Pancreas (tissue), 10 donors: ENCODE measurements at places on chromosomes 4 and X.
A peak's percentile ranks its signal among the peaks of the same experiment; 100 is the strongest.

DNA sequence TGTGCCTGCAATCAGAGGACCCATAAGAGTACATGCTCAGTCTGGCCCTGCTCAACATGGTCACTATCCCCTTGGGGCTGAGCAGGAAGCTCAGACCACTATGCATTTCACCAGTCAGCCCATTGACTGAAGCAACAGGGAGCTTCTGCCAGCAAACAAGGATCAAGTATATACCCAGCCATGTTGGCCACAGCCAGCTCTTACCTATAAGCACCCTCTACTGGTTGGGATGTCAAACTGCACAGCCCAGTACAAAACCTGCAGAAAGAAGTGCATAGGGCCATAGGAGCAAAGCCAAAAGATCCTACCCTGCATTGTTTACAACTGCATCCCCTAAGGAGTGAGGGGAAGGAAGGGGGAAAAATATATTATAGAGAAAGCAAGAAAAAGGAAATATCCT is 214.4 kb upstream of the CPEB2 start:
- DNase-seq = no peak

- no peak for DNase-seq
These were observed 96.0 kb upstream of the RAB40AL start for GRCh38 chrX:102840871-102841705.

GRCh38 chr4:83388313-83388676 is 53.6 kb upstream of the HPSE start:
- DNase-seq = no peak

DNA sequence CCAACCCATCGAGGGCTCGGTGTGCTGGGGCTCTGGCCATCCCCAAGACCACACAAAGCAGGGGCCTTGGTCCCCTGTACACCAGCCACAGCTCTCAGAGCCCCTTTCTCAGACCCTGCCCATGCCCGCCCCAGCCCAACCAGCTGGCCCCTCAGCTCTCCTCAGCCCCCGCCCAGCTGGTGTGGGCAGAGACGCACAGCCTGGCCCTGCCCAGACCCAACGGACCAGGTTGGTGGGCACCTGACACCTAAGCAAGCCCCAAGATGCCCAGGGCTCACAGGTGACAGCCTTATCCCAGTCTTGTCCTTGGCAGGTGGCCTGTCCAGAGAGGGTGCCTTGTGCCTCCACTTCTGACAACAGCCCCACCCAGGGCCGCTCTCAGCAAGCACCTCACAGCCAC is 42.4 kb downstream of the FAM53A start:
- DNase-seq = no peak

DNA sequence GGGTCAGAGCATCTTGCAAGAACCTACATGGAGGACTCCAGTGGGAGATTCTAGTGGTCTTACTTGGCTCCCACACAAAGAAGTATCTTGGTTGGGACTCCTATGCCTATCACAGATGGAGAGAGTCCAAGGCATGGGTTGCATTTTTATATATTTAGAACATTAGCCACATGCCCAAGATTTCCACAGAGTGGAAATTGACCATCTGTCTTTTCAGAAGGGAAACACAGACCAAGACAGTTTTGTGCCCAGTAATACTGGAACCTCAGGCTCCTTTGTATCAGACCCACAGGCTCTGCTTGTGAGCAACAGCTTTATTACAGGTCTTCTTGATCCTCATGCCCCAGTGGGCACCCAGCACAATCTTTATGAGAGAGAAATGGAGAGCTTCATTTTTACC is 43.6 kb downstream of the PAGE2 start:
- DNase-seq = no peak

- no peak for DNase-seq
These were observed 21.1 kb downstream of the PIGG start for GRCh38 chr4:519885-520682.

DNA sequence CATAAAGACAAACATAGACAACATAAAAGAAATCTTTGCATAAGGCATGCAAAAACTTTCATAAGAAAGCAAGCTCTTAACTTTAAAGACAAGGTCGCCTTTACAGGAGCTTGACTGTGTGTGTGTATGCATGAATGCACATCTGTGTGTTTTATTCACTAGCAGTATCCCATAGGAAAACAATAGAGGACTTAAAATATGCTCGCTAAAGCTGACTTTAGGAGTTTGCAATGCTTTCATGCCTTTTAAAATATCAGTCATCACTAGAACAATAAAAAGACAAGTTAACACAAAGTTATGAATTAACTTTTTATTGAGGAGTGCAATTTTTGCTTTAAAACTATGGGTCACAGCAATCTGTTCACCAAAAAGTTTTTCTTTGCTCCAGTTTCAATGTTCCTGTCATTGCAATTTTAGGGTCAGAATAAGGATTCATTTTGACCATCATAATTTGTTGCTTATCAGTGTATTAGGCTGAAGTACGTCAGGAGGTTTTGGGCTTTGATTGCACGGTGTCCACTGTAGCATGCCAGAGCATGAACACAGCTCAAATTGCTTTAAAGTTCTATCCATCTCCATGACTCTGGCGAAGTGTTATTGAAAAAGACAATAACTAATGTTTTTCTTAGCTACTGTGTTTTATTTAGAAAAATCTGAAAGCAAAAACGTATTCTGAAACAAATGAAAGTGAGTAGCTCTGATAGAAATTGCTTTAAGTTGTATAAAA is 36.9 kb downstream of the ANXA10 start:
- DNase-seq = no peak

- DNase-seq = no peak
These were observed 162.7 kb downstream of the NAF1 start for GRCh38 chr4:163003979-163004378.

DNA sequence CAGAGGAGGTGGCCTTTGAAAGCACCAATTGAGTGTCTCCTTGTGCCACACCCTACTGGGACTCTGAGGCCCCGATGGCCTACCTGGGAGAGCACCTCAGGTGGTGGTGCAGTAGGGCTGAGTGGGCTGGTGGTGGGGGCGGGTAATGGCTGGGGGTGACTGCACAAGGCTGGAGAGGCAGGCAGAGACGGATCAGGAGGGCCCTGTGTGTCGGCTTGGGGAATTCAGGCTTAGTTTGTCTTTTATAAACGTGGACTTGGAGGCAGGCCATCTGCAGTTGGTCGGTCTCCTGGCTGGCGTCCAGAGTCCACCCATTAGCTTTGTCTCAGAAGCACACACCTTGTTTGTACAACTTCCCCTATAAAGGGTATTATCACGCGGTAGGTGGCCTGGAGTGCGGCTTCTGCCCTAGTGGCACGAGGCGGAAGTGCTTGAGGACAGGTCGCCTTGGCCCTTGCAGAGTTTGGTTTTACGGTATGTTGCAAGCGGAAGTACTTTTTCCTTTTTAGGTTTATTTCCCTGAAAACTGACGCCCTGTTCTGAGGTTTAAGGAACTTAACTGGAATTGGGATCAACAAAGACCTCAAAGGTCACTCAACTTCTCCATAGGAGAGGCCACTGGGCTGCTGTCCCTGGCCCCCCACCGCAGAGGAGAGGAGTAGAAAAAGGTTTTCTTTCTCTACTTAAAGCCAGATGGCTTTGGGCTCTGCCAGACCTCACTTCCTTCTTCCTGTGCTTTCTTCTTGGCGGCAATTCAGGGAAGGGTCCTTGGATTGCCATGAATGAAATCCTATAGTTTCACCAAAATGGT is 8.0 kb downstream of the TBC1D14 start:
- peak; percentile 76 for DNase-seq

- DNase-seq = no peak
These were observed 27.6 kb downstream of the CLNK start for GRCh38 chr4:10656988-10657387.

DNA sequence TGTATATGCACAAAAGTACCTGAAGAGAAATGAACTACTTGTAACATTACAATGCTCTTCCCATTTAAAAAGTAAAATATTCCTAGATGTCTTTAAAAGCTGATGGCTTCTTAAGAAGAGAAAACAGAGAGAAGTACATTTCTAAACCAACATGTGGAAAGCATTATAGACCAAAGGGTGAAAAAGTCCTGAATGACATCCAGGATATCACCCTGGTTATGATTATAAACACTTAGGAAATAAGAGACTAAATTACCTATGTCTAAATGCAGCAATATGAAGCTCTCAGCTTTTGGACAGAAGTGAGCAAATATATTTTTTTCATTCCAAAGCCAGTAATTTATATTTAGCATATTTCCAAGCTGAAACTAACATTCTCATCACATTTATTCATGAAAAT is 21.7 kb upstream of the EGFL6 start:
- DNase-seq = no peak

GRCh38 chr4:6625256-6625655 is 15.2 kb upstream of the MRFAP1 start:
- DNase-seq = no peak
